ENCODE measurements at places on chromosomes 1 and 21.

DNA sequence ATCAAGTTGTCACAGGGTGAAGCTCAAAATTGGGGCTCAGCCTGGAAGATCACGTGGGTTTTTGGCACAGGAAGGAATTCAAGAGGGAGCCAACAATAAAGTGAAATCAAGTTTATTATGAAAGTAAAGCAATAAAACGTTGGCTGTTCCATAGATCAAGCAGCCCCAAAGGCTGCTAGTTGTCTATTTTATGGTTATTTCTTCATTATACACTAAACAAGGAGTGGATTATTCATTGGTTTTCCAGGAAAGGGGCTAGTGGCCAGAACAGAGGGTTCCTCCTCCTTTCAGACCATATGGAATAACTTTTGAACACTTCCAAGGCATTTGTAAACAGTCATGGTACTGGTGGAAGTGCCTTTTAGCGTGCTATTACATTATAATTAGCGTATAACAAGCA is 723.5 kb upstream of the ADAMTS5 start:
- DNase-seq, result no peak

DNA sequence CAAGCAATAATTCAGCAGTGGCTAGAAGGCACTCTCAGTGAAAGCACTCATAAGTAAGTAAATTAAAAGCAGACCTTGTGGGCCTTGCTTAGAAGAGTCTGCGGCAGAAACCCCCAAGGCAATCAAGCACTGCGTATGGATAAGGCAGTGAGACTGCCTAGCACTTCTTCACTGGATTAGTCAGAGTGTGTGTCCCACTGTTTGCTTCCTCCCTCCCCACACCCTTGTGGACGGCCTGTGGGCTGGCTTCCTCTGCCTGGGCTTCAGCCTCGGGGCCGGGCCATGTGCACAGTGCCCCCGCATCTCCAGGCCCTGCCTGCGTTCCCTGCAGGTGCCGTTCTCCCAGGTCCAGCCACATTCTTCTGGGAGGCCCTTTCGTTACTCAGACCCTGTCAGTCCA is 23.8 kb downstream of the AGT start:
- no peak for DNase-seq

- no peak for DNase-seq
Observed at GRCh38 chr1:22450351-22451021, 1.2 kb upstream of the ZBTB40 start.

DNA sequence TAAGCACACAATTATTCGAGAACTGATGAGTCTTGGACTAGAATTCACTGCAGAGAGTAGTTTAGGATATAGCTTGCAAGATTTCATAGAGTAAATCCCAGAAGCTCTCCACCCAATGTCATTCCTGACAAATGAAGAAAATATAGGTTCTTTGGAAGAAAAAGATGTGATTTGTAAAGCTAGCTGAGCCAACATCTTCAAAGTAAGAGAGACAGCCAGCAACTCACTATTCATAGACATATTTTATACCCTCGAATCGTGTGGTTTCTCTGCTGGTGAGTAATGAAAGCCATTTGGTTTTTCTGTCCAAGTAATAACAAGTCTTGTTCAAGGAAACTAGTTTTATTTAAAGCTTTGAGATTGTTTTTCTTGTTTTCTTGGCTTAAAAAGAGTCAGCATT is 165.7 kb upstream of the SYT6 start:
- peak; percentile 35 for DNase-seq

- DNase-seq, result no peak
Observed at GRCh38 chr1:172874950-172875349, 175.8 kb downstream of the TNFSF18 start.

- DNase-seq, result no peak
Observed at GRCh38 chr1:27807385-27807784, 23.2 kb upstream of the PPP1R8 start.

DNA sequence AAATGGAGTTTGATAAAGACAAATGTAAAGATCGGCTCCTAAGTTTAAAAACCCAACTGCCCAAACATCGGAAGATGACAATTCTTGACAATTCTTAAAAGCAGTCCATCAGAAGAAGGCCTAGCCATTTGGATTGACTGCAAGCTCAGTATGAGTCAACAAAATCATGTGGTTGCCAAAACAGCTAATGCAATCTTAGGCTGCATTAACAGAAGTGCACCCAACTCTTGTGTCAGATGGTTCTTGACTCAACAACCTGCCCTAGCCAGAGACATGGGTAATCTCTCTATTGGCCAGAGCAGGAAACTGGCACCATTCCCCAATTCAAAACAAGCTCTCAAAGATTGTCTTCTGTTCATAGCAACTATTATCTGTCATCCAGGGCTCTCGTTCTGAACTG is 9.9 kb upstream of the NCF2 start:
- DNase-seq, result peak; percentile 87

- no peak for DNase-seq
Observed at GRCh38 chr1:14914351-14914988, 239.1 kb upstream of the TMEM51 start.

- DNase-seq, result no peak
Observed at GRCh38 chr1:69401879-69402278, 165.8 kb upstream of the LRRC7 start.

- no peak for DNase-seq
Observed at GRCh38 chr1:199087144-199087543, 448.3 kb downstream of the PTPRC start.

GRCh38 chr1:111489604-111490003 is 13.8 kb downstream of the ADORA3 start:
- DNase-seq, result no peak

- no peak for DNase-seq
Observed at GRCh38 chr1:226420328-226420727, 12.4 kb upstream of the PARP1 start.

DNA sequence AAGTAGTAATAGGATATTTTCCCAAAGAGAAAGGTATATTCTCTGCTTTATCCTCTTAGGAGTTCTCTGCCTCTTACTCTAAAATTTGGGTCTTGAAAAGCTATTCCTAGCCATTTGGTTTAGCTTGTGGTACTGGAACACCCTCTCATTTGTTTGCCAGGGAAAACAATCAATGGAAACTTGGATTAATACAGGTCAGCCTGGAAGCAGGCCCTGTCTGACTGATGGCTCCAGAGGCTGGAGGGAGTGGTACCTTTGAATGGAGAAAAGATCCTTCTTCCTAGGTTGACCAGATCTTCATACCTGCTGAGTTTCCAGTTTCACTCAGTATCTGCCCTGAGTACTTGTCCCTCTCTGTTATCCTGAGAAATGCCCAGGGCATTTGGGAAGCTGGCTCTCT is 31.7 kb upstream of the IKBKE start:
- DNase-seq, result no peak

DNA sequence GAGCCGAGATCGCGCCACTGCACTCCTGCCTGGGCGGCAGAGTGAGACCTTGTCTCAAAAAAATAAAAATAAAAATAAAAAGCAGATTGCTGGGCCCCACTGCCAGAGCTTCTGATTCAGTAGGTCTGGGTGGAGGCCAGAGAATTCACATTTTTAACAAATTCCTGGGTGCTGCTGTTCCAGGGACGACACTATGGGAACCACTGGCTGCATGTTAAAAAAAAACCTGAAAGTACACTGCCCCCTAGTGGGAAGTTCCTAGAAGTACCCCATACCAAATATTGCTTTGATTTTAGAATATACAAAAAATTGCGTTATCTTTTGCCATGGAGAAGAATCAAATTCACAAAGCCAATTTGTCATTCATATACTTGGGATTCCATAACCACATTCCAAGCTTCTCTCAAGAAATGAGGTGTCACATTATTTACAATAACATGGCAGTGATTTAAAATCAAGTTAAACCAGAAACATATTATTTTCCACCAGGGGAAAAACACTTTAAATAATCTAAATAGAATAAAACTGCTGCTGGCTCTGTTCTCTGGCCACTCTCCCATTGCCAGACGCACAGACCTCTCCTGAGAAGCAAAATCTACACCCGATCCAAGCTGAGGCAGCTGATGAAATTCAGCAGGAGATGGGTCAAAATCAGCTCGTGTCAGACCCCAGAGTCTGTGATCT is 27.4 kb downstream of the SYF2 start:
- DNase-seq, result no peak

GRCh38 chr1:157390651-157391050 is 161.7 kb downstream of the FCRL5 start:
- DNase-seq, result peak; percentile 25

DNA sequence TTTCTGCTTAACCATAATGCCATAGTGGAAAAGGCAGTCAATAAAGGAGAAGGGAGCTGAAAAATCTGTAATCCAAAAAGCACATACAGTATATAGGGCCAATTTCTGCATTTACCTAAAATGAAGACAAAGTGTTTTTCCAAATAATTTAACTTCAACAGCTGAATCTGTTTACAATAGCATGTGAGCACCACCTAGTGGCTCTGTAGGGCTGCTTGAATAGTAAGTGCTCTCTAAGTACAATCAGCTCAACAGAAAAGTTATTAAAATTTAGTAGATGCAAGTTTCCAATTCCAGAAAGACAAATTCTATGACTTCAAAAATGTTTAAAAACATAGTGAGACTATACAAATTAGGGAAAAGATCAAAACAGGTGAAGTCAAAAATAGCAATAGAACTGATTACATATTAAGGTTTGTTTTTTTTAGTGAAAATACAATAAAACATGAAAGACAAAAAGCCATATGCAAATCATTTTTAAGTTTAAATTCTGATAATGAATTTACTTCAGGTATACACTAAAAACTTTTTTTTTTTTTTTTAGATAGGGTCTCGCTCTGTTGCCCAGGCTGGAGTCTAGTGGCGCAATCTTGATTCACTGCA is 220.0 kb downstream of the SETD4 start:
- DNase-seq, result peak; percentile 65

Measured in skeletal muscle cell (primary cell).